SHP77 (cell line): ENCODE measurements at places on chromosomes 16 and 17.

DNA sequence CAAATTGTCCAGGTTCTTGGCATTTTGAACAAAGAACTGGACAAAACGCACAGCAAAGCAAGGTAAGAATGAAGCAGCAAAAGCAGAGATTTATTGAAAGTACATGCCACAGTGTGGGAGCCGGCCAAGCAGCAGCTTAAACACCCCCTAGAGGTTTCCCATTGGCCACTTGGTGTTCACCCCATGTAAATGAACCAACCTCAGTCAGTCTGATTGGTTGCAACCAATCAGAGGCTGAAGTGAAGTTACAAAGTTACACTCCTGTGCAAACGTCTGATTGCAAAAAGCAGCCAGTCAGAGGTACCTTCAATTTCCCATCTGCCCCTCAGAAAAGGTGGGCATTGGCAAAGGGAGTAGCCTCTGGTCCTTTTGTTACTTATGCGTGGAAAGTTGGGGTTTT lies 8.8 kb upstream of the ZNF263 start:
- no peak for DNase-seq

- no peak for DNase-seq
Observed at GRCh38 chr17:13429201-13429600, 172.5 kb downstream of the HS3ST3A1 start.

- DNase-seq: no peak
Observed at GRCh38 chr16:68236137-68236825, 354 bp upstream of the ESRP2 start.

DNA sequence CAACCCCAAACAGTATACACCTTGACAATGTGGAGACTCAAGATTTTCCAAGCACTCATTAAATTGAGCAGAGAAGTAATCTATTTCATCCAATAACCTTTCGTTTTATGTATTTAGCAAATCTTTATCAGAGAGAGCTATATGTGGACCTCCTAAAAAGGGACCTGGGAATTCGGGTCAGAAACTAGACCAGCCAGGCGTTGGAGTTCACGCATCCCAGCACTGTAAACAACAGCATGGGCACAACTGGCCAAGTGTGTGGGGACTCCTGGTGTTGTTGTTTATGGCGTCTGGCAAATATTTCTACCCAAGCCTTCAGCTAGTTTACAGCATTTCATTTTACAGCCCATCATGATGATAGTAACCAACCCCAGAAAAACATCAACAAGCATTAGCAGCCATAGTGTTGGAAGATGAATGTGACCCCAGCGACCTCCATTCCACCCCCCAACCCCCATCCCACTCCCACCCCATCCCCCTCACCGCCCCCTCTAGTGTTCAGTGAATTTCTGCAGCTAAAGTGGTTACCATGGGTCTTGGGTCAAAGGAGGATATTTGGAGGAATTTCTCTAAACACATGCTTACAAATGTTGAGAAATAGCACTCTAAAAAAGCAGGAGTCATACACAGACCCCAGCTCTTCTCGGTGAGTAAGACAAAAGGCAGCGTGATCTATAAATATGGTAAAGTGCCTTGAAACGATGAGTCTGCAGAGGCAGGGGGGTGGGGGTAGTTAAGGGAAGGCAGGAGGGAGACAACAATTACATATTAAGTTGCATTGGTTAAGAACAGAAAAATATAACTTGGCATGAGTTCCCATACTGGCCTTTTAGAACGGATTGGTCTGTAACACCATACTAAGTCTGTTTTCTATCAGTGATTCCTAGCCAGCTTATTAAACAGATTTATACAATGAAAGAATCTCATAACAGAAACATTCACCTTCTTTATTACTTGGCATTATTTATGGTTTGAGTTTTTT lies 91.4 kb upstream of the TBX2 start:
- DNase-seq: no peak

GRCh38 chr17:4818276-4818675 lies 11.3 kb downstream of the PLD2 start:
- no peak for DNase-seq

GRCh38 chr16:58460219-58460610 lies 39.7 kb upstream of the NDRG4 start:
- no peak for DNase-seq

DNA sequence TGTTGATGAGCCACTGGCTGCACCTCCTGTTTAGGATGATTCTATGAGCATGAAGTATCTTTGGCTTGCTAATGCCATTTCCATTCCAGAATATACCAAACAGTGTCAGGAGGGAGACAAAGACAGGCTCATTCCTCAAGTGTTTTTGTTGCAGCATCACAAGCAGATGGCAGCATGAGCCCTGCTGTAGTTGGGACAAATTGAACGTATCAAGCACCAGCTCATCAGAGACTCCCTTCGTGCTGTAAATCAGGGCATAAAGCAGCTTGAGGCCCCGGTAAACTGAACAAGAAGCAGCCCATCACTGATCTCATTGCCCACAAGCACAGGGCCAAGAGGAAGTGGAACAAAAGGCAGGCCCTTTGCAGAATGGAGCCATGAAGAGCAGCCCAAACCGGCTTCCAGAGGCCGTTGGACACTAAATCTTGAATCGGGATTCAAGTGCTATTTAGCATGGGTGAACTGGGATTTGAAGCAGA lies 45.9 kb upstream of the HS3ST3A1 start:
- DNase-seq: peak; percentile 20

DNA sequence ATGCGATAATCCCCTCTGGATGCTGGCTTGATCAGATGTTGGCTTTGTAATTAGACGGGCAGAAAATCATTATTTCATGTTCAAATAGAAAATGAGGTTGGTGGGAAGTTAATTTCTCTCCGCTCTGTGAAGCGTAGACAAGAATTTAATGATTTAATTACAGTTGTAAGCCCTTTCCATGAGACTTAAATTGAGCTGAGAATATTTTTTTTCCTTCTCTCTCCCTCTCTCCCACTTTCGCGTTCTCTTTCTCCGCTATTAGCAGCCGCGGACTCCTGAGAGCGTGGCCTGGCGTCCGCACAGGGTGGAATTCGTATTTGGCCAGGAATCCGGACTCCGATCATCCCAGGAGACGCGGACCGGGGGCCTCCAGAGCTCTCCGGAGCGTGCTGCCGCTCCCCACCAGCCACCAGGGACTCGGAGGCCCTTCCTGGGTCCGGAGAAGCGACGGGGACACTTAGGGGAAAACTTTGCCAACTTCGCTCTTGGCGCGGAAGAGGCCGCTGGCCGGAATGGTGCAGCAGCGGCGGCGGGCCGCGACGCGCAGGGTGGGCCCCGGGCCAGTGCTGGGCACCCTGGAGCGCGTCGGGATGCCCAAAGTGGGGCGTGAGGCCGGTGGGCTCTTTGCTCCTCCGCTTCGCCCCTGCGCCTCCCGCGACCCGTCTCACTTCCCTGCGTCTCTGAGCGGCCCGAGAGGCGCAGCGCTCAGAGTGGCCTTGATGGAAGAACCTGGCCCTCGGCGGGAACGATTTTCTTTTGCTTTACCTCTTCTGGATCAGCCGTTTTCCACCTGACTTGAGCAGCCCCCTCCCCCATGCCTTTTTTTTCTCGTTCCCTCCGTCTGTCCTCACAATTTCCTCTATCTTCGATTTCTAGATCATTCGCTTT lies 3.6 kb upstream of the IRX3 start:
- no peak for DNase-seq

- DNase-seq: no peak
Observed at GRCh38 chr17:19656851-19657581, 8.5 kb downstream of the ALDH3A2 start.

GRCh38 chr17:9414471-9414870 lies 161.1 kb downstream of the STX8 start:
- DNase-seq: no peak

- no peak for DNase-seq
Observed at GRCh38 chr16:85858984-85859817, 39.8 kb upstream of the IRF8 start.

DNA sequence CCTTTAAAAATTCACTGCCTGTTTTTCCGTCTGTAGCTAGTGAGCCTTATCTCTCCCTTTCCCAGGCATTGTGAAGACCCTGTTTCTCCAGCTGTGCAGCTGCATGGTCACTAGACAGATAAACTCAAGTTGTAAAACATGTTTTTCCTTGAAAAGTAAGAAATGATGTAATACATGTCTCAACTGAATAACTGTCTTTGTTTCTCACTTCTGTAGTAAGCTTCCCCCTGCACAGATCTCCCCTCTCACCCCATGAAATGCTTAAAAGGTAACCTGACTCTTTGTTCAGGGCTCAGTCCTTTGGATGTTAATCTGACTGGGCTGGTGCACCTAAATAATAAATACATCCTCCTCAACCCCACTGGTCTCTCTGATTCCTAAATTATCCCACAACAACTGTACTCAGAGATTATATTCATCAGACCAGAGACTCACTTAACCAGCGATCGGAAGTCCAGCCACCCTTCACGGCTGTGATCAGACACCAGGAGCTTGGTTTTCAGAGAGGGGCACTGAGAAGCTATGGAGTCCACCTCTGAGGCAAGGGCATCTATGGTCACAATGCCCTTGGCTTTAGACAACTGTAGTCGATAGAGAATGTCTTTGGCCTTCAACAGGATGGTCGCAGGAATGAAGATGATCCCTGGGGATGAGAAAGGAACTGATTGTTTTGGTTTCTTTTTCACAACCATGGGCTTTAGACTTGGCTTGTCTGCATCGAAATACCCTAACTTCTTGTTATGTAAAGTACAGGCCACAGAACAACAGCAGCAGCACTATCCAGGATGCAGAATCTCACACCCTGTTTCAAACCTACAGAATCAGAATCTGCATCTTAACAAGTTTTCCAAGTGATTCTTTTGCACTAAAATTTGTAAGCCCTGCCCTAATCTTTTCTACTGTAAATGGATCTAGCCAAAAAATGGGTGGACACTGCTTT lies 15.4 kb downstream of the ACSM1 start:
- no peak for DNase-seq

DNA sequence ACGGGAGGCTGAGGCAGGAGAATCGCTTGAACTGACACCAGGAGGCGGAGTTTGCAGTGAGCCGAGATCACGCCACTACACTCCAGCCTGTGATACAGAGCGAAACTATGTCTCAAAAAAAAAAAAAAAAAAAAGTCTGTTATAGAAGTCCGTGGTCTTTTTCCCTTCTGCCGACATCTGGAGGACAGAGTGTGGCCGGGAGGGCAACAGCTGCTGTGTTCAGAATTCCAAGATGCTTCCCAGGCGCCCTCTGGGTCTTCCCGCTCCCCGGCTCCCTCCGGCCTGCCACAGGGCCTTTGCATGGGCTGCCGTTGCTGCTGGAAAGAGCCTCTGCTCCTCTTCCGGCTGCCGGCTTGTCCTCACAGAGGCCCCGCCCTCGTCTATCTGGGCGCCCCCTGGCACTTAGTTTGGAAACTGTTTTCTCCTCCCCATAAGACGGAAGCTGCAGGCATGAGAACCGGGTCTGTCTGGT lies 2.4 kb upstream of the CACNA1H start:
- DNase-seq: peak; percentile 27

GRCh38 chr17:71500761-71501555 lies 619.9 kb upstream of the SOX9 start:
- no peak for DNase-seq

- DNase-seq: no peak
Observed at GRCh38 chr16:29857133-29857760, 5.8 kb downstream of the CDIPT start.

GRCh38 chr17:63840591-63841349 lies 1.7 kb downstream of the SMARCD2 start:
- no peak for DNase-seq

- no peak for DNase-seq
Observed at GRCh38 chr17:19006698-19007097, 2.1 kb upstream of the FAM83G start.

GRCh38 chr17:5299383-5299782 lies 17.3 kb downstream of the RABEP1 start:
- DNase-seq: no peak
